ENCODE measurements at places on chromosomes 4 and X. TPM values are rescaled to one million over a fixed set of nuclear protein-coding genes. Genes with fewer than 3 reads are reported as not detected.

MAML3 gene
- 17.6 TPM for polyA plus RNA-seq

SPANXN3 gene
- polyA plus RNA-seq = not detected

HSFX3 gene
- polyA plus RNA-seq = not detected

NPY1R gene
- polyA plus RNA-seq = 19.4 TPM

GRCh38 chr4:169998981-169999380 lies 27.2 kb downstream of the MFAP3L start:
- no peak for DNase-seq

DNA sequence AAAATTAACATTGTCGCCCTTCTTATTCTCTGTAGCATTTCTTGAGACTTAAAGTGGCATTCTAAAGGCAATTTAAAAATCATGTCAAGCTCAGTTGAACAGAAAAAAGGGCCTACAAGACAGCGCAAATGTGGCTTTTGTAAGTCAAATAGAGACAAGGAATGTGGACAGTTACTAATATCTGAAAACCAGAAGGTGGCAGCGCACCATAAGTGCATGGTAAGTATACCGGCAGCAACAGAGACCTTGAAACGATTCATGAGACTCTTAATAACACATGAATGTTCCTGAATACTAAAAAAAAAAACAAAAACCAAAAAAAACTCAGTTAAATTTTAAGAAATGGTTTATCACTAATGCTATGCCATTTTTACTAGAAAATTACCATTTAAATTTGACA lies 82.4 kb upstream of the HPRT1 start:
- no peak for DNase-seq

DNA sequence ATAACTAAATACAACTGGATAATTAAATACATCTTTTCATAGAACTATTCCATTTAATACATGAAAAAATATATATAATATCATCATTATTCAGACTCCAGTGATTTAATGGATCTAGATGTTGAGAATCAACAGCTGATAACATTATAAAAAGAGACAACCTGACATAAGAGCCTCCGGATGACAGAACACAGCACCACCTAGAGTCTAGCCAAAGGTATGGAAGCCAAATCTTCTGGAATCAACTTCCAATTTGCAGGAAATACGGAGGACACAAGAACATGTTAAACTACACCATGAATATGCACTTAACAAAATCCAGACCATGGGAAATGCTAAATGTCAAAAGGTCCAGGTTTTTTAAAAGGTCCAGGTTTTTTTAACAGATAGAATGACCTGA lies 55.0 kb downstream of the LRBA start:
- no peak for DNase-seq

All from renal pelvis (tissue), 12 donors.